Dermis microvascular lymphatic vessel endothelial cell (primary cell): ENCODE measurements at places on chromosomes 16 and 17. TPM values are rescaled to one million over a fixed set of nuclear protein-coding genes. Genes with fewer than 3 reads are reported as not detected.

The KRTAP1-5 gene
- not detected in 2 replicates for total RNA-seq

- no peak for DNase-seq
Measured at GRCh38 chr16:16075488-16076422, 126.3 kb downstream of the ABCC1 start.

The BIRC5 gene
- 29.3 and 81.4 TPM in 2 replicates for total RNA-seq

GRCh38 chr16:35631261-35631945 is 2172.0 kb downstream of the TP53TG3F start:
- no peak for DNase-seq

The ALDOA gene
- total RNA-seq: 225 and 318 TPM in 2 replicates

DNA sequence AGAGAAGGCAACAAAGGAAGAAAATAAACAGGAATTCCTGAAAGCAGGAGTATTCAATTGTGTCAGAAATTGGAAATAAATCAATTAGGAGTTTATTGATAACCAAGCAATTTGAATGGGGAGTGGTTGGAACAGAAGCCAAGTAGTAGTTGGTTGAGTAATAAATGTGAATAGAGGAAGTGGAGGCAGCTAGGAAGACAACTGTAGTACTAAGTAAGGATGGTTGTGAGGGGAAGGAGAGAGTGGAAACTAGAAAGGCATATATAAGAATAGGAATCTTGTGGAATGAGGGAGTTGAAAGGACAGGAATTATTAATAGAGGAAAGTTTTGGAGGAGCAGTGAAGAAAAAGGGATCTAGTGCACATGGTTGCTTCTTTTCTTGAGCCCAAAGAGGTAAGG is 34.4 kb downstream of the NFAT5 start:
- no peak for DNase-seq

The TMEM238L gene
- total RNA-seq: not detected in 2 replicates

The ANKFN1 gene
- not detected in 2 replicates for total RNA-seq

DNA sequence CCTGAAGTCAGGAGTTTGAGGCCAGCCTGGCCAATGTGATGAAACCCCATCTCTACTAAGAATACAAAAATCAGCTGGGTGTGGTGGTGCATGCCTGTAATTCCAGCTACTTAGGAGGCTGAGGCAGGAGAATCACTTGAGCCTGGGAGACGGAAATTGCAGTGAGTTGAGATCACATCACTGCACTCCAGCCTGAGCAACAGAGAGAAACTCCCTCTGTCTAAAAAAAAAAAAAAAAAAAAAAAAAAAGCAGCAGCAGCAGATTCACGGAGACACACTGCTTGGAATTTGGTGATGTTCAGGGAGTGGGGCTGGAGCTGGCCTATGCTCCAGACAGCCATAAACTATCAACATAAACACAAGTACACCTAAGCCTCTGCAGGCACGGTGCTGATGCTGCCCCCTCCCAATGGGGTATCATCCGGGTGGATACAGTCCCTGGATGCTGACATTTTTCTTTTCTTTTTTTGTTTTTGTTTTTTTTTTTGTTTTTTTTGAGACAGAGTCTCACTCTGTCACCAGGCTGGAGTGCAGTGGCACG is 39.6 kb upstream of the RHOT1 start:
- no peak for DNase-seq

GRCh38 chr17:50533720-50534148 is 1.2 kb downstream of the EPN3 start:
- no peak for DNase-seq

- DNase-seq: no peak
Measured at GRCh38 chr17:61279476-61280145, 120.0 kb upstream of the TBX2 start.

The RFWD3 gene
- total RNA-seq: 22.8 and 23.0 TPM in 2 replicates

GRCh38 chr16:27446721-27447120 is 44.7 kb downstream of the IL21R start:
- no peak for DNase-seq

GRCh38 chr17:45200701-45201100 is 21.0 kb upstream of the FMNL1 start:
- DNase-seq: no peak

The ANKS4B gene
- not detected in 2 replicates for total RNA-seq

GRCh38 chr17:71187145-71187878 is 933.5 kb upstream of the SOX9 start:
- no peak for DNase-seq

The ARHGDIG gene
- total RNA-seq: 0.13 TPM in 1 of 2 replicates, not detected in the other

The TMEM106A gene
- total RNA-seq: 1.2 and 1.9 TPM in 2 replicates

The GPR142 gene
- total RNA-seq: 0.13 TPM in 1 of 2 replicates, not detected in the other

GRCh38 chr16:57952909-57953308 is 18.0 kb downstream of the CNGB1 start:
- DNase-seq: no peak

The UBFD1 gene
- 45.1 and 49.1 TPM in 2 replicates for total RNA-seq

- DNase-seq: no peak
Measured at GRCh38 chr17:49957350-49957749, 11.6 kb upstream of the DLX4 start.

DNA sequence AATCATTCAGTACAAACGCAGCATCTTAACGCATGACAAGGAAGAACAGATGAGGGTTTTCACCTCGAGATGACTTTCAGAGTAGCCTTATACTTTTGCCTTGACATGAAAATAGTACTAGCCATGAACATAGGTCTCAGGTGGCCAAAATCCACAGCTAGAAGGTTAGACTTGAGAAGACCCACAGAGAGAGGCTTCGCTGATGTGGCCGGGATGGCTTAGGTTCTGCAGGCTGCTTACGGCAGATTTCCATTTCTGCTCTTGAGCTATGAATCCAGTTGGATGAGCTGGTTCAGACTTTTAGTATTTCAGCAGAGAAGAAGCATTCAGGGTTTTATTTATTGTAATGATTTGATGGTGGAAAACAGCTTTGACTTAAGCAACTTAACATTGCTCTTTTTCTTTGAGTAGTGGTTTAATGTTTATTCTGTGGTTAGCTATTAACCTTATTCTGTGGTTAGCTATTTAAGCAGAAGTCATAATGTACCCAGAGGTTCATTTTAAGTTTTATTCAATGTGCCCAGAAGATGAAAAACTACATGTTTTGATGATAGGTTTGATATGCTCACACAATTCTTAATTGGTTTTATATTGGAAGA is 7.6 kb downstream of the KRT24 start:
- no peak for DNase-seq

The CCL17 gene
- not detected in 2 replicates for total RNA-seq

The GLIS2 gene
- total RNA-seq: 0.38 and 0.39 TPM in 2 replicates

DNA sequence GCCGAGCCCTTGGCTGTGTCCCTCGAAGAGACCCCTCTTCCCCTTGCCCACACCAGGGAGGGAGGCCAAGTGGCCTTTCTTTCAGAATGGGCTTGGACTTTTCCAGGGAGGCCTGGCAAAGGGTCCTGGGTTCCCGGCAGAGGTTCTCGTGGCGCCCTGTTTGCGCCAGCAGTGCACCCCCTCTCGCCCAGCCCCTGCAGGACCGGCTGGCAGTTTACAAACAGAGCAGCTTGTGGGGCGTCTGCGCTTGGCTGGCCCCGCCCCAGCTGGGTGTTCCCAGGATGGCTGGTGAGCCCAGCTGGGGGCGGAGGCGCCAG is 137.8 kb upstream of the CIBAR2 start:
- DNase-seq: no peak

DNA sequence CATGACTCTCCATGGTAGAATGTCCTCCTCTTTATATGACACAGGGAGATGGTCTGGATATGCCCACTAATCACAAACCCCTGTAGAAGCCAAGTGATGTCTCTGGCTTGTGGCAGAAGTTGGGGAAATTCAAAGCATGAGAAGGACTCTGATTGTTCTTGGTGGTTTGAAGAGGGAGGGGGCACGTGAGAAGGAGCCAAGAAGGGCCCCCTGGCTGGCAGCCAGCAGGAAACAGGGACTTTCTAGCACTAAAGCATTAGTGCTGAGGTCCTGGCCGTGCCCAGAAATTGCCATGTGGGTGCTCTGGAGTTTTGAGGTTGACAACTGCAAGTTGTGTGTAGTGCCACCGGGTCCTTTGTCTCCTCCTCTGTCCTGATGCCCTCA is 199.9 kb downstream of the LGALS9B start:
- DNase-seq: no peak

The CCT6B gene
- total RNA-seq: 0.39 and 0.63 TPM in 2 replicates

The CCDC92B gene
- not detected in 2 replicates for total RNA-seq

The ITGAX gene
- 0.63 and 0.64 TPM in 2 replicates for total RNA-seq

DNA sequence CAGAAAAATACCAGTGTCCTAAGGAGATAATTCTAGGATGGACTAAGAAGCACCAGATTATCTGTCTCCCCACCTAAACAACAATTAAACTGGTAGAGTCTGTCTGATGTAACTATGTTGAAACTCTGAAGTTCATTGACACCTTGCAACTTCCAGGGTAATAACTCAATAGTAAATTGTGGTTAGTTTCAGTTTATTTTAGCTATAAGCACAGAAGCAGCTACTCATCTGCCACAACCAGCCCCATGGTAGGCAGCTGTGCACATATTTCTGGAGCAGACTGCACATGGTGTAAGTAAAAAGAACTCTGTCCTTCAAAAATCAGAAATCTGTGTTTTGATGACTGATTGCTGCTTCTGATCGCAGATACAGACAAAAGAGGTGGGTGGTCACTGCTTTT is 852.1 kb downstream of the CDH11 start:
- DNase-seq: no peak
